ENCODE measurements at places on chromosomes 3 and 15.

DNA sequence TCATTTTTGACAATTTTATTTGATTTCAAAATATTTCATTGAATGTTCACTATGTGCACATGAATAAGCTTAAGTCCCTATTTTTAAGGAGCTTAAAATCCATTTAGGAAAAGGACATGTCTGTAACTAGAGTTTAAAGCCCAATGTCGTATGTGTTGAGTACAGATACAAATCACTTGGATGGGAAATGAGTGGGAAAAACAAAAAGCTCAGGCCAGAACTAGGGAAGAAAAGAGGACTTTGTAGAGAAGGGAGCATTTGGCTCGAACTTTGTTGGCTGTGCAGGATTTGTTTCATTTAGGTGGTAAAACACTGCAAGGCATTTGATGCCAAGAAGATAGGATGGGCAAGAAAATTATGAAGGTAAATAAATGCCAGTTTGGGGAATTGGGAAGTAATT is 653.1 kb upstream of the KCNMB2 start:
- no peak for DNase-seq

DNA sequence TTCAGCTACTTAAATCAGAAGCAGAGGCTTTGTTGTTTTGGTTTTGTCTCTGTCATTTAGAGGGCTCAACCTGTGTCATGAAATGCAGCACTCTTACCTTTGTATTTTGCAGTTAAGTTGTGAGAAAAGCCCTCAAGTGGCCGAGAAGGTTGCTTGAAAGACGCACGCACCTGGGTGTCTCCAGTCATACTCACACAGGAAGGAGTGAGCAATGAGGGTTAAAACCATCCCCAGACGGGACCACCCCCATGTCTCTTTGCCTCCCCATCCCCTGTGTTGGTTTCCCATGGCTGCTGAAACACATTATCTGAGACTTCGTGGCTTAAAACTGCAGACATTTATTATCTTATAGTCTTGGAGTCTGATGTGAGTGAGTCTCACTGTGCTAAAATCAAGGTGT is 376.1 kb upstream of the CFAP20DC start:
- DNase-seq: no peak

- no peak for DNase-seq
Observed at GRCh38 chr3:187568171-187568570, 102.0 kb downstream of the SST start.

- DNase-seq: no peak
Observed at GRCh38 chr15:60421544-60421943, 23.8 kb upstream of the ANXA2 start.

DNA sequence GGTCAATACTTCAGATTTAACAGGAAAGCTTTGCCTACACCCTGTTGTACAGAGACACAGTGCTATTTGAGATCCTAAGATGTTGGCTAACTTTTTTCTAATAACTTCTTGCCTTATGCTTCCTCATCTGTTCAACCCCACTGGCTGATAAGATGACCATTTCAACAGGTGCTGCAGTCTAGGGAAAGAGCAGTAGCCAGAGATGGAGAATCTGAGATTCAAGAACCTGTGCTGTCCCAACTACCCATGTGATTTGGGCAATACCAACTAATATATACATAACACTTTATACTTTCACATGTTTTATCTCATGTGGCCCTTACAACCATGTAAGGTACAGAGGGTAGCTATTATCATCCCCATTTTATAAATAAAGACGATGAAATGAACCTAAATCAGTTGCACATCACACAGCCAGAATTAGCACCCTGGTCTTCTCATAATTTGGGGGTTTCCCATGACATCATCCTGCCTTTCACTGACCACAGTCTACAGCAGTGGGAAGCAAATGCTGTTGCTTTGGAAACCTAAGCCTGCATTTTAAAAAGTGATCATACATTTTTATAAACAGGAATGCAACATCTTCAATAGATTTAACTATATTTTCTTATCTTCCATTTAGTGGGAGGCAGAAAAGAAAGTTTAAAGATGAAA is 9.7 kb downstream of the TTC23 start:
- DNase-seq: no peak

DNA sequence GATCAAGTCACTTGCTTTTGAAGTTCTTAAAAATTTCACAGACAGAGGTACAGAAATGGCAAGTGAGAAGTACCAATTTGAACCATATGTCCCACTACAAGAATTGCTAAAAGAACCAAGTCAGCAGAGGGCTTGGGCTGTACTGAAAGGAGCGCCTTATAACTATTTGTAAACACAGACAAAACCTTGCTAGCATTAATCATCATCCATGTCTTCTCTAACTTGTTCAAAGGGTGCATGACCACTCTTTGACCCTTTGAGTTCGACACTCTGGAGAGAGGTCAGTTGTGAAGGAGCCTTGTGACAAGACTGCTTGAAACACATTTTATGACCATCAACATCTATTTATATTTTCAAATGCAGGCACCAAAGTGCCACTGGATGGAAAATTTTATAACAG is 191.7 kb downstream of the PDZRN3 start:
- DNase-seq: no peak

- no peak for DNase-seq
Observed at GRCh38 chr15:88563638-88564037, 17.2 kb upstream of the DET1 start.

DNA sequence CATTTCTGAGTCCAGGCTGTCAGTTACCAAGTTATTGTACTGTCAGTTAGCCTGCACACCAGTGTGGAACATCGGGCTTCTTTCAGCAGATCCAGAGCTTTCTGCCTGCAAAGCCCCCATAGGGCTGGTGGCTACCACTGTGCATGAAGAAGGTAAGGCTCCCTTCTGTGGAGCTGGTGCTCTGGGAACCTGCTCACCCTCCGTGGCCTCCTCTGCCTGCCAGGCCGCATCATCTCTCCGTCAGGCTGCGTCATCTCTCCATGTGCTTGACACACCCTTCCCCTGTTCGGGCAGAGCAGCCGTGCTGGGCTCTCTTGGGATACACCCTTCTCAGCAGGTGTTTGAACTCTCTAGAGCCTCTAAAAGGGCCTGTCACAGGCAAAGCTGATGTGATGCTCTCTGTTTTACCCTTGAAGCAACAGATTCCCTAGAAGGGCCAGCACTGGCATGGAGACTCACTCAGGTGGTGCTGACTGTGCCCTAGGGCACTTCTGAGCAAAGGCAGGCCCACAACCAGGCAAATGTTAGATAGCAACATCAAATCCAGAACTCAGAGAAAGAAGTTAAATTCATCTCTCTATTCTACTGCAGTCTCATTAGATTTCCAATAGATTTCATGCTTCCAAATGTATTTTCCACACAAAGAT is 261.1 kb downstream of the EPHB1 start:
- no peak for DNase-seq

DNA sequence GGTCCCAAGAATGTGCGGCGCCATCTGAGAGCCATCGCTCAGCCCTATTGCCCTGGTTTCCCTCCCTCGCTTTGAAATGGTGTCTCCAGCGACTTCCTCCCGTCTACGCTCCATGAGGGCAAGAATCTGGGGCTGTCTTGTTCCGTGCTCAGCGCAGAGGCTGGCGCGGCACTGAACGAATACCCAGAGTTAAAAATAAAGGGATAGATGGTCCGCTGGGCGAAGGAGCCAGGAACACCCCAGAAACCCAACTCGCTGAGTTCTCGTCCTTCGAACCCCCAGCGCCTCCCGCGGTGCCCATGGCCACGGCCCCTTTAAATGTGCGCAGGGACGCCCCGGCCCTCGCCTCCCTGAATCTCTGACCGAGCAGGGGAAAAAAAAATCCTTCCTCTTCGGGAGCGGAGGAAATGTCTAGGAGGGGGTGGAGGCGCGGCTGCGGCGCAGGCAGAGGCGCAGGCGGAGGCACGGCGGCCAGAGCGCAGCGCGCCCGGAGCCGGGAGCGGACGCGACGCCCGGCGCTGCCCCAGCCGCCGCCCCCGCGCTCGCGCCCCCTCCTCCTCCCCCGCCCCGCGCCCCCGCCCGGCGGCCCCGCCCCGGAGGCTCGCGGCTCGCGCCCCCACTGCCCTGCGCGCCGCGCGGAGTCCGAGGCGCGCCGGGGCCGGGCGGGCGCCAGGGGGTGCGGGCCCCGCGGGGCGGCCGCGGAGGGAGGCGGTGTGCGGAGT is 8.5 kb upstream of the FGD5 start:
- DNase-seq: no peak

DNA sequence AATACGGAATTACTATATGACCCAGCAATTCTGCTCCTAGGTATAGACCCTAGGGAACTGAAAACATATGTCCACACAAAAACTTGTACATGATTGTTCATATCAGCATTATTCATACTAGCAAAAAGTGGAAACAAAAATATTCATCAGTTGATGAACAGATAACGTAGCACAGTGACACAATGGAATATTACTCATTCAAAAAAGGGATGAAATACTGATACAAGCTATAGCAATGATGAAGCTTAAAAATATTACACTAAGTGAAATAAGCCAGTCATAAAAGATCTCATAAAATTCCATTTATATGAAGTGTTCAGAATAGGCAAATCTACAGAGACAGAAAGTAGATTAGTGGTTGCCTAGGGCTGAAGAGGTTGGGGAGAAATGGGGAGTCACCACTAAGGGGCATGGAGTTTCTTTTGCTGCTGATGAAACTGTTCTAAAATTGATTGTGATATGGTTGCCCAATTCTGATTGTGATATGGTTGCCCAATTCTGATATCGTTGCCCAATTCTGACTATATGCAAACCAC is 10.5 kb downstream of the C15orf61 start:
- DNase-seq: no peak

DNA sequence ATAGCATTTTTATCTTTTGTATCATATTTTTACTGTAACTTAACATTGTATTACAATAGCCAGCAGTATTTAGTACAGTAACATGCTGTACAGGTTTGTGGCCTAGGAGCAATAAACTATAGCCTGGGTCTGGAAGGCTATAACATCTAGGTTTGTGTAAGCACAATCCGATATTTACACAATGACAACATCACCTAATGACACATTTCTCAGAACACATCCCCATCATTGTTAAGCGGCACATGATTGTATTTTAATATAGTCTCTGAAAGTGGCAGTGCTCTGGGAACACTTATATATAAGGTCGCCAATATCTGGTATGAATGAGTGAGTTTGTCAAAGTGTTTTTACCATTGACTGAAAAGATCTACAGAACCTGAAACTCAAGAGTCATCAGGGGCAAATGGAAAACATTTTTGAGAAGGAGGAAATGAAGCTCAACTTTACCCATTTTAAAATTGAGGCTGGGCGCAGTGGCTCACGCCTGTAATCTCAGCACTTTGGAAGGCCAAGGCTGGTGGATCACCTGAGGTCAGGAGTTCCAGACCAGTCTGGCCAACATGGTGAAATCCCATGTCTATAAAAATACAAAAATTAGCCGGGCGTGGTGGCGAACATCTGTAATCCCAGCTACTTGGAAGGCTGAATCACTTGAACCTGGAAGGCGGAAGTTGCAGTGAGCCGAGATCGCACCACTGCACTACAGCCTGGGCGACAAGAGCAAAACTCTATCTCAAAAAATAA is 38.8 kb upstream of the TNFSF10 start:
- DNase-seq: no peak

DNA sequence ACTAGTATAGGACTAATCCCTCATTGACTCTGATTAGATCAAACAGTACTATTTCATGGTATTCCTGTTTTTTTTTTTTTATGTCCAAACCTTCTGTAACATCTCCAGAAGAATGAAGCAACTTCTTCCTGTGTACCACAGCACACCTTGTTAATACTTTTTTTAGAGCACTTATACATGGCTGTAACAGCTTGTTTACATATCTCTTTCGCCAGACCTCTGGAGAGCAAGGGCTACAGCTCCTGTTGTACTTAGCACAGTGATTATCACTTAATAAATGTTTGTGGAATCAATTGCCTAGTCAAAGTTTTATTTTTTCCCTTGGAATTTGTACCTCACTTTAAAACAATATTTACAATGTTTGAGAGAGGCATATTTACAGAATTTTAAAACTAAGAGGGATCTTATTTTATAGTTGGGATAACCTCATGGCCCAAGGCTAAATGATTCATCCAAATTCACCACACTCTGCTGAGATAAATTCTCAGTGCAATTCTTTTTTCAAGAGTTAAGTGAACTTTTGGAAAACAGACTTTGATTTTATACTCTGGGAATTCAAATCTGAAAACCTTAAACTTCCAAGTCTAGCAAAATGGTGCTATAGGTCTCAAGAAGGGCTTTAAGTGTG is 9.2 kb upstream of the GATM start:
- DNase-seq: no peak

GRCh38 chr15:63133786-63134185 is 12.1 kb downstream of the LACTB start:
- no peak for DNase-seq

DNA sequence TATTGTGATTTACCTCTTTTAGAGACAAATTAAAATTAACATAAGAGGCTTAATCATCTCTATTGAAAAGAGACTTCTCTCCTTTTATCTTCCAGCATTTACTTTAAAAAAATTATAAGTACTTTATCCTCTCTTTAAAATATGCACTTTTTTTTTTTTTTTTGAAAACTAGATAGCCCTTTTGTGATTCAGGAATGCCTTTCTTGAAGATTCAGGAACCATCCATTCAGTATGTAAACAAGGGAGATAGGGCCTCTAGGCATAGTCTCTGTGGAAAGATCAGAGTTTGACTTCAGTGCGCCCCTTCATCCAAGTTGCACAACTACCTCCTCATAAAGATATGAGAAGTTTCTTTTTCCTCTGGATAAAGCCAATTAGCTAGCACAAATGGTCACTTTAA is 1163.7 kb downstream of the SI start:
- no peak for DNase-seq
